SIG-M5 (cell line): ENCODE measurements at places on chromosomes 4 and X.

DNA sequence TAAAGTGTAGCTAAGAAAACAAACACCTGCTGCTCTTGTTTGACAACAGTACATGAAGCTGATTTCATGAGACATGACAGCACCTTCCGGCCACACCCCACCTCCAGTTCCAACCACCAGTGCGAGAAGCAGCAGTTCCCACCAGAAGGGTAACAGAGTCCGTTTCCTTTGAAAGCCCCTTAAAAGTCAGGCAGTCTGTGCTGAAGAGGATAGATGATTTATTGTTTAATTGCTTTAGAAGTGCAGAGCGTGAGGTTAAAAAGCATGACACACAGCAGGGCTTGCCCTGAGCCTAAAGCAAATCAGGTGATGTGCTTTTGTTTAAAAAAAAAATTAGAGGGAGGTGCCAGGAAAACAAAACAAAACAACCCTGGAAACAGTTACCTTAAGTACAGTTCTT, 82.6 kb downstream of the HADH start:
- DNase-seq, result no peak

GRCh38 chrX:150856101-150856500, 42.4 kb downstream of the CD99L2 start:
- no peak for DNase-seq

- no peak for DNase-seq
Observed at GRCh38 chrX:18354369-18355223, at the start of gene SCML2. Gene SCML2 (minus strand): TSS chrX:18354688. CDS start chrX:18334071, 20,617 bp downstream.

DNA sequence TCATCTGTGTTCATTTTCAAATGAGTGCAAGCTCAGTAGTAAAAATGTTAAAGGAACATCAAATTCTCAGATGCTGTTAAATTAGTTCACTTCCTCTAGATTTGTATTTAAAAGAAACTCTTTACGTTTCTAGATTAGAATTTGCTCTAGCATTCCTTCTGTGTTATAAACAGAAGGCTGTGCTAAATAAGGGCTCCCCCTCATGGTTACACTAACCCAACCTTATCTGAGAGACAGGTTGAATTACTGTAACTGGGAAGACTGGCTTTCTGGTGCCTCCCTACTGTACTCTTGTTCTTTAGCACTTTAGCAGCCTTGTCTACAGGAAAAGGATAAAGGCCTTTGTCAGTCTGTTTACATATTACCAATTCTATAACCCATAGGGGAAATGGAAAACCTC, 56.8 kb downstream of the RXFP1 start:
- no peak for DNase-seq

DNA sequence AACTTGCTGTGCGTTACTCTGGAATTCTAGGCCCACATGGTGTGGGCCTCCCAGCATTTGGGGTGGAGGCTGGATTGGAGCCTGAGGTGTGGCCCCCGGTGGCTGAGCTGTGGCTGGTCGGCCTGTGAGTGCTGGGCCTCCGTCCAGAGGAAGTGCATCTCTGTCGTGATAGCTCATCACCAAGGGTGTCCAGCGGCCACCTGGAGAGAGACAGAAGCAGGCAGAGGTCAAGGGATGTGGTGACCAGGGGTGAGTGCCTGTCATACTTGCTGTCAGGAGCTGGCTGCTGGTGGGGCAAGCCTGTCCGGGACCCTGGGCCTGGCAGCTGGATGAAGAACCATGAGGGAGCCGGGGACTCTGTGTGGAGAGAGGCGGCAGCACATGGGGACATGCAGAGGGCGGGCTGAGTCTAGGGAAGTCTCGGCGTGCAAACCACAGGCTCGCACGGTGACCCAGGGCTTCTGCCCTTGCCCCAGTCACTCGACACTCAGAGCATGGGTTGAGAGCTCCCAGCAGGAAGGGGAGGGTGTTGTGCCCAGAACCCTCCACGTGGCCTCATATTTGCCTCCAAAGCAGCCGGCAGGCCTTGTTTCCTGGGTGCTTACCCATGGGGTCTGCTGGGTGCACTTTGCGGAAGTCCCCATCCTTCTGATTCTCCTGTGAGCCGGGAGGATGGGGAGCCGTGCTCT, 6.2 kb downstream of the SORCS2 start:
- no peak for DNase-seq

- DNase-seq, result no peak
Observed at GRCh38 chr4:170247596-170247995, 157.8 kb upstream of the AADAT start.

- DNase-seq, result no peak
Observed at GRCh38 chrX:67779099-67779498, 235.3 kb downstream of the AR start.

DNA sequence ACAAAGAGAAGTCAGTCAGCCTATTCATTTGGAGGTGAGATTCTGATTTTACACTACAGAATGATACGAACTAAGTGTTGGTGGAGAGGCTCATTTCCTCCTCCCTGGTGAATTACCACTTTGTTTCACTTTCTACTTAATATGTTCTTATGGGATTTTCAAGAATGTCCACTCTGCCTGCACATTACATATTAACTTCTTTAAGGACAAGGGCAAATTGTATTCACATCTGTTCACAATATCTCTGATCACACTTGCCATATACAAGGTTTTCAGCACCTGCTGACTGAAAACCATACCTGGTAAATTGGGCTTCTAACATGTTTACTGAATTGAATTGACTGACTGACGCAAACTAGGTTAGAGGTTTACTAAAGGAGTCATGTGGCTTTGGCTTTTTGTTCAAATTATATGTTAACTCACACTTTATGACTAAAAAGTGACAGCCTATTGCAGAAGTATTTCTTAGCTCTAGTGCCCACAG, 188.4 kb upstream of the MBNL3 start:
- no peak for DNase-seq

DNA sequence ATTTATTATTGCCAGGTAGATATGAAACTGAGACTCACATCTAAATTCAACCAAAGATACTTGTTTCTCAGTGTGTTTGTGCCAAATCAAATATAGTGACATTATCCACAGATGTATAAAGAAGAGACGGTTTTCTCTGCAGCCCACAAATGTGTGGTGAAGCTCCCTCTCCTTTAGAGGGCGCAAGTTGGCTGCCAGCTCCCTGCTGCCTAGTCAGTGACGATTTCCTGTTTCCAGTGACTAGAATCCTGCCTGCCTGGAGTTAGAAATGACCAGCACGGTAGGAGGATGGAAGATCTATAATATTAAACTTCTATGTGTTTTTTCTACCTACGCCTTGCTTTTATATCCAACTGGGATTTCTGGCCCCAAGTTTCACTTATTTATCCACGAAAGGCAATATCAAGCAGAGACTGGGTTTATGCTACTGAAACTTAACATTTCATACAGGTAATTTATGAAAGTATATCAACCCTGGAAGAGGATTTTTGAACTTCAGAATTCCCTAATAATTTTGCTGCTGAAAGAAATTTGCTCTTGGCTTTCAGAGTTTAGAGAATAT, 1793.7 kb upstream of the TENM3 start:
- DNase-seq, result no peak

DNA sequence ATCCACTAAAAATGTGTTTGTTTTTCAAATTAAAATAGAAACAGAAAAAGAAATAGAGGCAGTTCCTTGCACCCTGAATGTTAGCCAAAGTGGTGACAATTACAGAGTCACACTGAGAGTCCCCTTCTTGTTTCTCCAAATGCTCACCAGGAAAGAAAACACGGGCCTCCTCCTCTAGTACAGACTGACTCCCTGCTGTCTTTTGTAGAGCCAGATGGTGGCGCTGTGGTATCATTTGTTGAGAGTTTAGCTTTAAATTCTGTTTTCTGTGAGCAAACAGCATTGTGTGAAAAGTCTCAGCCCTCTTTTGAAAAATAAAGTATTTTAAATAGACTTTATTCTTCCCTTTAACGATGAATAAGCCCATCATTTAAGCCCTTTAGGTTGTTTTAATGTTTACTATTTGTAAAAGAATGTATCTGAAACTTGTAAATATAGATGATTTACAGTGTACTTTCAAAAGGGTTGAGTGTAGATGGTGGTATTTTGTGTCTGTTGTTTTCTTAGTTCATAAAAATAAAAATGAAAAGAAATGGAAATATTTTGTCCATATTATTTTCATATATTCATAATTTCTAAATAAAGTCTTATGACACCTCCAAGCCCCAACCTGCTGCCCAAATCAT, 36.9 kb upstream of the ATOH1 start:
- no peak for DNase-seq
